ENCODE measurements at places on chromosomes 6 and 20.

GRCh38 chr6:132571774-132572173 lies 1.7 kb downstream of the TAAR6 start:
- DNase-seq: no peak

- DNase-seq: no peak
Measured at GRCh38 chr6:88813045-88813444, 150.4 kb downstream of the RNGTT start.

- no peak for DNase-seq
Measured at GRCh38 chr6:44105993-44106740, 21.1 kb downstream of the MRPL14 start.

- no peak for DNase-seq
Measured at GRCh38 chr6:107709341-107709740, 114.8 kb downstream of the SCML4 start.

DNA sequence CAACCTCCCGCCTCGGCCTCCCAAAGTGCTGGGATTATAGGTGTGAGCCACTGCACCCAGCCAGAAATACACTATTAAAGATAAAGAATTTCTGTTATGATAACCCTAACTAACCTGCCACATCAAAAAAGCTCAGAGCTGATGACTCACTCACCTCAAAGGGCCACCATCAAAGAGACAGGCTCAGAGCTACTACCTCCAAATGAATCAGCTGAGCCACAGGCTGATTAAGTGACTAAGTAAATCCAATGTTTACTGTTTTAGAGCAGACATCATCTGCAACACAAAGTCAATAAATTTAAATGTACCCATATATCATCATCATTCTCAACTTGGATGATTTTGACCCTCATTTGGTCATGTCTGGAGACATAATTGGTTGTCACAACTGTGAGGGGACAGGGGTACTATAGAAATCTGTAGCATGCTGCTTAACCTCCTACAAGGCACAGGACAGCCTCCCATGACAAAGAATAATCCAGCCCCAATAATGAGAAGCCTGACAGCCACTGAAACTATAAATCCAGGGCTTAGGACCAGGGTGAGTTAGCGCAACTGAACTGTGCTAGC lies 106.5 kb downstream of the ATP9A start:
- peak; percentile 13 for DNase-seq

DNA sequence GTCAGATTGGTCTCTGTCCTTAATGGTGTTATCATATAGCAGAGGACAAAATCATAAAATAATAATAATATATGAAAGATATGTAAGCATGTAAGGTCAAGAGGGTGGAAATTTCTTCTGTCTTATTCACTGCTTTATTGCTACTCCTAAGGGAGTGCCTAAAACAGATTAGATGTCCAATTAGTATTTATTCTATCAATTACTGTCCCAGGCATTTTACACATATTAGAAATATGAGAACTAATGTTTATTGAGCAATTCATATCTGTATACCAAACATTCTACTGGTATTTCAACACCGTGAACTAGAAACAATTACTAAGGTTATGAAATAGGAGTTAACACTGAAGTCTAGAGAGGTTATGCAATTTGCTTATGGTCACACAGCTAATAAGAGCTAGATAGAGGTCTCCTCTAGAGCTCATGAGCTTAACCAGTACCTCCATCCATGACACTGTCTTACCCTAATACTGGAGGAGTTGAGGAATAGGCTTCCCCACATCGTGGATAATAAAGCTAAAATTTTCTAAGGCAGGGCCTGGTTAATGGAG lies 302.3 kb downstream of the PLCB1 start:
- peak; percentile 64 for DNase-seq

DNA sequence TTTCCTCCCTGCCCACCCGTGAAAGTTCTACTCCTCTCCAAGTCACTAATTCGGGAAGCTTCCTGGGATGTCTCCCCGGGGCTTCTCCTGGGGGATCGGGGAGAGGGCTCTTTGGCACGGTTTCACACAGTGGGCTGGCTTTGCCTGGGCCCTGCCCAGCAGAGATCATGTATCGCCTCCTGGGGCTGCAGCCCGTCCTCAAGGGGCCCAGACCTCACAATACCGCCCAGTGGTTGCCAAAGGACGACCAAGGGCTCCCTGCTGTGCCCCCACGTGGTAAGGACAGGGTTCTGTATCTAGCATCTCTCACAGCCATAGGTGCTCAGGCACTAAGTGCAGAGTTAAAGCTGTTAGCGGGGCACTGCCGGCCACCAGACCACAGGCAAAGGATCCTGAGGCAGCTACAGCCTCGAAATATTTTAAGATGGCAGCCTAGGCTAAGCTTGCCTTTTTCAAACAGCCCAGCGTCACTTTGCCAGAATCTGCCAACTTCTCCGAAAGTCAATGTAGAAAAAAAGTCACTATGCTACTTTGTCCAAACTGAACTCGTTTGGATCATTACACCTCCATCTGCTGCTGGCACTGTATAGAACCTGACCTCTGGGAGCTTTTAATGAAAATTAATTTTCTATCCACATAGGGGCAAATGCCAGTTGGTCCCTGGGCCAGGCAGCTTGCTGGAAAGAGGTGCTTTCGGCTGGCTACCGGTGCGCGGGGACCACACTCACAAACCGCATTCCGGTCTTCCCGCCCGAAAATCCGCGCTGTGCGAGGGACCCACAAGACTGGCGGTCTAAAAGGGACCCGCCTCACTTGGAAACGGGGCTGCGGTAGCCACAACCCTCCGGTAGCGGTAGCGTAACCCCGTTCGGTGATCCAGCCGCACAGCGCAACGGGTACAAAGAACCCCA lies 1.3 kb upstream of the NNAT start:
- no peak for DNase-seq

DNA sequence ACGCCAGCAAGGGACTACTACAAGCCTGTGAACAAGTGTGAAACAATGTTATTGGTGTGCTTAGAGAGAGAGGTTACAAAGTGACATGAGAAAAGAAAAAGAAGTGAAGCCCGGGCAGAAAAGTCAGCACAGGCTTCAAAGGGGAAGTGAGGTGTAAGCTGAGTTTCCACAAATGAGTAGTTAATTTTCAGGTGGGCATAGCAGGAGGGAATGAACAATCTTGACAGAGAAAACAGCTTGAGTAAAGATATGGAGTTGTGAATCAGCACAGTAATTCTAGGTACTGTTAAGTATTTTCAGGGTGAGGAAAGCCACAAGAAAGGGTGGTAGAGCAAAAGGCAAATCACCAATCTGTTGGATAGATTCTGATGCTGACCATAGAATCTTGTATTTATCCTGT lies 4.3 kb downstream of the KCNQ5 start:
- no peak for DNase-seq

GRCh38 chr6:72724545-72724944 lies 102.7 kb downstream of the KCNQ5 start:
- no peak for DNase-seq

GRCh38 chr6:81289229-81289628 lies 463.3 kb downstream of the TENT5A start:
- no peak for DNase-seq

GRCh38 chr6:98254624-98255023 lies 579.8 kb upstream of the POU3F2 start:
- DNase-seq: no peak

DNA sequence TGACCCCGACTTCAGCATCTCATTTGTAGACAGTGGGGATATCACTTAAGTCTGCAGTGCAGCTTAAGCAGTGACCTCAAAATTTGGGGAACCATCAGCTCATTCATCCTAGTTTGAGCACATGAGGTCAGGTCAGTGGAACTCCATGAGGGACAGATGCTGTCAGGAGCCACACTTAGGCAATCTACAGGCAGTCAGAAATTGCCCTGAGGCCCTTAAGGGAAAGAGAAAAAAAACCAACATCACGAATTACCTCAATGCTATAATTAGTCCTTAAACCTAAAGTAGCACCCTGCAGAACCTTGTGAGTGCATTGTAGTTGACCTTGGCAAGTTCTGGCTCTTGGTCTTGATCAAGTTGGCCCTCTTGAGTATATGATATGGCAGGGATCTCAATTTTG lies 21.1 kb downstream of the TMEM74B start:
- no peak for DNase-seq

- DNase-seq: no peak
Measured at GRCh38 chr20:270517-270916, 13.0 kb downstream of the DEFB132 start.

GRCh38 chr6:113351173-113351834 lies 505.8 kb upstream of the MARCKS start:
- no peak for DNase-seq

DNA sequence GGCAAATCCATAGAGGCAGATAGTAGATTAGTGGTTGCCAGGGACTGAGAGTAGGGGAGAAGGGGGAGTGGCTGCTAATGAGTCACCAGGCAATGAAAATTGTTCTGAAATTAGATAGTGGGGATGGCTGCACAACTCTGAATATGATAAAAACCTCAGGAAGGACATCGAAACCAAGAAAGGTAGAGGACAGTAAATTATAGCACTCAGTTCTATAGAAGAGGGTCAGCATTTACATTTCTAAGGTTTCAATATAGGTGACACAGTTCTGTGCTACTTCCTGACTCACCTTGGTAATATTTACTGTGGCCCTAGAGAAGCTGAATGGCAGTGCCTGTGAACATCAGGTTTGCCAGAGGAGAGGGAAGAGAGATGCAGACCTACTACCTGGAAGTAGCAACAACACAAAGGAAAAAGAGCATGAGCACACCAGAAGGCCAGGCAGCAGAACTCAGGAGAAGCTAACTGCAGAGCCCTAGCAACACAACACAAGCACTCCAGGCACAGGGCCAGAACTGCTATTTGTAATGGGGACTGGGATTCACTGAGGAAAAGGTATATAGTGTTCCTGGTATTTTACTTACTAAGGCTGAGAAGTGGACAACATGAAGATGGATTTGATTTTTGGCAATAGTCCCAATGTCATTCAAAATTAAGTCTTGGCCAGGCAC lies 75.9 kb downstream of the PLCG1 start:
- peak; percentile 13 for DNase-seq

DNA sequence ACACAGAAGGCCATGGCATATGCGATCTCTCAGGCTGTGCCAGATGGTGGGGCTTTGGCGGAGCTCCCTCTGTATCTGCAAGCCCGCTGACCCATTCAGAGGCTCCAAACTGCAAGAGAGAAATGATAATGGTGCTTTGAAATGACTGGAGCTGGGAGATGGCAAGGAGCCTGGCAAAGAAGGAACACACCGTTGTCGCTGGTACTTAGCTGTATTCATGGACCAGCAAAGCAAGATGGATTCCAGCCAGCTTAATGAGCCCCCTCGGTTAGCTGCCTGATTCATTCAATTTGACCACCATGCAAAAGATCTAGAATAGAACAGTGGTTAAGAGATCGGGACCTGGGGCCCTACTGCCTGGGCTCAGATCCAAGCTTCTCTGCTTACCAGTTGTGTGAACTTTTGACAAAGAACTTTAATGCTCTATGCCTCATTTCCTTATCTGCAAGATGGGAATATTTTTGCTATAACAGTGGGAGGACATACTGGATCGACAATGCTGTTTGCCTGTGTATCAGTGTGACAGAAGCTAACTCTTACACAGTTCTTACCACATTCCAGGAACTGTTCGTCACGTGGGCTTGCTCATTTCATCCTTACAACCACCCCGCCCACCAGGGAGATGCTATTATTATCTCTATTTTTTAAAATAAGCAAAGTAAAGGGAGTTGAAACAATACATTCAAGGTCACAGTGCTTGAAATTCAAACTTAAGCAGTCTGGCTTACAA lies 317.8 kb upstream of the SULF2 start:
- DNase-seq: no peak

DNA sequence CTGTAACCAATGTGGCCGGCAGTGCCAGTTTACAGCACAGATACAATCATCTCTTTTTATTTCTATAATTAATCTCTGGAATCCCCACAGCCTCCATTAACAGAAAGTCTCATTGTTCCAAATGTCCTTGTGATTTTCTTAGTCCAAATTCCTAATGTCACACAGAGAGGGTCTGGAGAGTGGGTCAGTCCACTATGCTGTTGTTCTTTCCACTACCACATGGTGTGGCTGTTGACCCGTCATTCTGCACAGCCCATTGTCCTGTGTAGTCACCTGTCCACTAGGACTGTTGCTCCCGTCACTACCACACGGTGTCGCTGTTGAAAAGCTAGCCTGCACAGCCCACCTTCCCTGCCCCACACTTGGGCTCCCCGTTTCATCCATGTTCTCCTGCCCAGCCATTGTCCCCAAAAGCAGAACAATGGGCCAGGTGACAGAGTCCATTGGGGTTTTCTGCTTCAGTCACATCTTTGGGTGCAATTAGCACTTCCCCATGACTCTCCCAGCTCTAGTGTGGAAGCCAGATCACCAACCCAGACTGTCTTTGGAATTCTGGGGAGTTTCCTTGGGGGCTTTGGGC lies 8.6 kb upstream of the LBP start:
- DNase-seq: peak; percentile 57

- no peak for DNase-seq
Measured at GRCh38 chr6:100202417-100203194, 208.6 kb upstream of the MCHR2 start.

All from small intestine (tissue), 16 donors.